Activated effector memory CD4-positive, alpha-beta T cell treated with Interleukin-2 at 50 U/mL for 16 hours (primary cell): ENCODE measurements at places on chromosomes 11 and 22.

- DNase-seq: no peak
Observed at GRCh38 chr11:64848826-64849597, 4.6 kb upstream of the CDC42BPG start.

- DNase-seq: no peak
Observed at GRCh38 chr11:20056950-20057943, 103.0 kb downstream of the DBX1 start.

GRCh38 chr11:132908414-132908810 is 623.9 kb downstream of the OPCML start:
- no peak for DNase-seq

DNA sequence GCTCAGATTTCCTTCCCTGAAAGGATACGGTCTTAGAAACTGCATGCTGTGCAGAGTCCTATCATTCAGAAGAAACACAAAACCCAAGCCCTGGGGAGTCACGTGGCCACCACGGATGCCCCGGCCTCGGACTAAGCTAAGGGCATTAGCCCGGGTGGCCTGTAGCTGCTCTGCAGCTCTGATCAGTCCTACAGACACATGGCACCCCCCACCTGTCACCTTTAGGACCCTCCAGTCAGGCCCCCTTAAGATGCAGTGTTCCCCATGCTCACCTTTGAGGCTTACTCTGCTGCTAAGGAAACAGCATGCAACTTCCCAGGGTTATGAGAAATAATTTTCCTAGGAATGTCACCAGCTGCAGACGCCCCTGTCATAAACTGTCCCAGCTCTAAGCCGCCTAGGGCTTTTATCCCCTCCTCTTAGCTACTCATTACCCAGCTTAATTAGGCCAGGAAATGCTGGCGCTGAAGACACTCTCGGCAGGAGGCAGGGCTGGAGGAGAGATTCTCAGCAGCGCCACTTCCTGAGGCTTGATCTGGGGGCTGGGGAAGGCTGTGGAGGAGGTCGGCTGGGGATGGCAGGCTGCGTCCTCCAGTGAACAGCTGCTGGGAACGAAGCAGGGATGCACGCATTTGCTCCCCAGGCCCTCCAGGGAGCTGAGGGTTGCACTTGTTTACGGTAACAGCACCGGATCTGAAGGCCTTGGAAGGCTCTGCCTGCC is 47.2 kb upstream of the ADA2 start:
- DNase-seq: no peak

DNA sequence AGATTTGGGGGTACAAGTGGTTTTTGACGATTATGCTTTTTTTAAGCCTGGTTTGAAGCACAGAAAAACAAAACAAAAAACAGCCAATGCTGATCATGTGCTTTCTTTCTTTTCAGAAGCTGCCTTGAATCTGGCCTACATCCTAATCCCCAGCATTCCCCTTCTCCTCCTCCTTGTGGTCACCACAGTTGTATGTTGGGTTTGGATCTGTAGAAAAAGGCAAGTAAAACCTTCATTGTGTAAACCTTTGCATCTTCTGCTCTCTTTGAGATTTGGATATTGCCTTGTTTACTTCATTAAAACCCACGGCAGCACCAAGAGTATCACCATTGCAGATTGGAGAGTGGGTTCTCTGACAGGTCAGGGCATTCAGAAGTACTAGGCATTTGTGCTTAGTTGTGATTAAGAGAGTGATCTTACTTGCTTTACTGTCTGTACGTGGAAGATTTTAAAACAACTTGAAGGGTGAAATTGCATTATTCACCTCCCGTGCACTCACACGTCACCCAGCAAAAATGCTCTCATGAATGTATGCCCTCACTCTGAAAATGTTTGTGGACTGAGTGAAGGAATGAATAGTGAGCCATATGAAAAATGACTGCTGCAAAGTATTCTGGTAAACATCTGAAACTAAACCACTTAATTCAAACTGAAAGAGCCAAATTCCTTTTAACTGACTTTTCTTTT is 17.0 kb downstream of the LAYN start:
- no peak for DNase-seq

DNA sequence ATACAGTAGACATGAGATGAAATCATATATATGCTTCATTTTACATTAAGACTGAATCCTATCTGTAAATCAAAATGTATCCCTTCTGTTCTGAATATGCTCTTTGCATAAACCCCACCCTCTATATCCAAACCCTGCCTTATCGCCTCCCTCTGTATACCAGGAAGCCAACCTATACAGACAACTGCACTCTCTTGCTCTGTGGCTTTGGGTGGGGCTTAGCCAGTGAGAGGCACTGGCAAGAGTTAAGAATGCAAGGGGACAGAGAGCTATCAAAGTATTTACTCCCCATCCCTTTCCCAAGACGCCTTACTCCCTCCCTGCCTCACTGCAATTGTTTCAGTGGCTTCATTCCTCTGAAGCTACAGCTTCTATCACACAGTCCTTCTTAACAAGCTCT is 309.8 kb downstream of the TTC28 start:
- DNase-seq: no peak
